Amniotic epithelial cell (primary cell): ENCODE measurements at places on chromosomes 7 and 10.

GRCh38 chr10:69631566-69631965 lies 1.5 kb downstream of the FAM241B start:
- no peak for DNase-seq

DNA sequence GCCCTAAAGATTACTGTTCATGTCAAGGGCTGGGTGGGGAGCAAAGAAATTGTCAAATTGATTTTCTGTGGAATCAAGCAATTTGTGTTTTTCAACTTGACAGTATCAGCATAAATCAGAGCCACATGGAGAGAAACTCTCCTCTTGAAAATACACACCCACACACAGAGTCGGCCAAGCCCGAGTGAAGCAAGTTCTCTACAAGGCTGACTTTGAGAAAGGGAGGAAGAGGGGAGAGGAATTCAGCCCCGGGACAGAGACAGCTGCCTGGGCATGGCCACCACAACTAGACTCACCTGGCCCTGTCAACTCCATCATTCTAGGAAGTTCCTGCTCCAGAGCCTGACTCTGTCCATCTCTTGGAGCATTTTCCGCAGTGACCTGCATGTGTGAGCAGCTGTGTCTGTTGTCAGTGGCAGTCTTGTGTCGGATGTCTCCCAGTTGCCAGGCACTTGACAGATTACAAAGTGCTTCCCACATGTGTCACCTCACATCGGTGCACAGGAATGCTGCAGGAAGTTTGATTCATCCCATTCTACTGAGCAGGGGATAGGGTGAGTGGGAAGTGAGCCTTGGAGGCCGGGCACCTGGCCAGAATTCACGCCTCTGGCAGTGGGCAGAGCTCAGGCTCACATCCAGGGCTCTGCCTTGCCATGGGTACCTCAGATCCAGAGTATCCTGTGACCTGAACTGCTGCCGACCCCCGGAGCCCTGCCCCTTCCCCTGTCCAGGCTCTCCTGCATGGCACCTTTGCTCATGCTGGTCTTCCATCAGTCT lies 37.9 kb downstream of the ADAM12 start:
- DNase-seq: peak; percentile 68

DNA sequence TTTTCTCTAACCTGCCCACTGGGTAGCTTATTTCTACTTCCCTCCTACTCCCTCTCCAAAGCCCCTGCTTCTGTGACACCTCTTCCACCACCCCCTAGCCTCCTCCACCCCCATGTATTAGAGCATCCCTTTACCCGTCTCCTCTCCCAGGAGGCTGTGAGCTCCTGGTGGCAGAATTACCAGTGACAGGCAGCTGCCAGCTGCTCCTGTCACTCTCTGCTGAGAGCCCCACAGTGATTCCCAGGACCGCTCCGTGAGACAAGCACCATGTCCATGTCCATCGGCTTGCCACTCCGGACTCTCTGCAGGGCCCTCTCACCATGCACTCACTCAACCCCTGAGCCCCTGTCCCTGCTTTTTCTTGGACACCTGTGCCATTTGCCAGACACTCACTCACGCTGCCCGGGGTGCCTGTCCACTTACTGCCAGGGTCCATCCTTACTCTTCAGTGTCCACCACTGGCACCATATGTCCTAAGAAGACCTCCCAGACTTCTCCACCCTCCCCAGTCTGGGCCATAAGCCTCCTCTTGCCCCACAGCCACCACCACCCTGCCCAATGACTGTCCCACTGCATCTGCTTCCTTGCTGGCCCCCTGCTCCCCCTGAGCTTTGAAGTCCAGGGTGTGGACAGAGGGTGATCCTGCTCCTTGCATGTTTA lies 9.8 kb downstream of the WDFY4 start:
- no peak for DNase-seq

- DNase-seq: peak; percentile 89
Observed at GRCh38 chr7:7761974-7762779, 43.8 kb upstream of the RPA3 start.

DNA sequence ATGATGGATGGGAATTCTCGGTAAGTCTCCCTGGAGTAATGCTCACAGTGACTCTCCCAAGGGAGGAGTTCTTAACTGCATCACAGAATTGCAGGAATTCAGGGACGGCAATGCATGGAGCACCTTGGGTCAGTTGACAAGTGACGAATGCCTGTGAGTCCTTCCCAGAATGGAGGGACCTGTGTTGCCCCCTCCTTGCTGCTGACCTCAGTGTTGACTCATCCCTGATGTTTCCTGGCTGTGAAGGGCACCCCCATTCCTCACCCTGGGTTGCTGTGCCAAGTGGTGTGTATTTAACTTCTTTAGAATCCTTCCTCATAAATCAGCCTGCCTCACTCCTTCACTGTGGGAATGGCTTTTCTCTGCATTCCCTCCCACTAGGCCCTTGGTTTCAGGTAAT lies 98.9 kb downstream of the LRMDA start:
- peak; percentile 67 for DNase-seq

DNA sequence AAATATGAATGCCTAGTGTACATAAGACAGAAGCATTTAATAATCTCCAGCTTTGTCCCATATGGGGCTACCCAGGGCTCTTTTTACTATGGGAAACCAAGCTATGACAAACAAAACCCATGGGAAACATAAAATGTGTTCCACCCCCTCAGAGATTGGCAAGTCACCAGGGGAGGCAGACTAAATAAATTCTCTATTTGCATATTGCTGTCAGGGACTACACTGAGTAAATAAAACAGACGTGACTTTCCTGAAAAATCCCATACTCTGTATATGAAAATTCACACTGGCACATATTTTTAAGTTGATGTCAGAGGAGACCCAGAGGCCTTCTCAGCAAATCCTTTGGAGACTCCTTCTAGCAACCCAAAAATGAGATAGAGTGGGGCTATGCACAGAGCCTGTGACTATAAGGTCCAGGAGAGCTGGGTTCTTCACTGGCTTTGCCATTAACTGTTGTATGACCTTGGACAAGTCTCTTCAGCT lies 44.0 kb upstream of the HPSE2 start:
- DNase-seq: no peak

- DNase-seq: peak; percentile 86
Observed at GRCh38 chr10:75466001-75466400, 34.6 kb downstream of the LRMDA start.

DNA sequence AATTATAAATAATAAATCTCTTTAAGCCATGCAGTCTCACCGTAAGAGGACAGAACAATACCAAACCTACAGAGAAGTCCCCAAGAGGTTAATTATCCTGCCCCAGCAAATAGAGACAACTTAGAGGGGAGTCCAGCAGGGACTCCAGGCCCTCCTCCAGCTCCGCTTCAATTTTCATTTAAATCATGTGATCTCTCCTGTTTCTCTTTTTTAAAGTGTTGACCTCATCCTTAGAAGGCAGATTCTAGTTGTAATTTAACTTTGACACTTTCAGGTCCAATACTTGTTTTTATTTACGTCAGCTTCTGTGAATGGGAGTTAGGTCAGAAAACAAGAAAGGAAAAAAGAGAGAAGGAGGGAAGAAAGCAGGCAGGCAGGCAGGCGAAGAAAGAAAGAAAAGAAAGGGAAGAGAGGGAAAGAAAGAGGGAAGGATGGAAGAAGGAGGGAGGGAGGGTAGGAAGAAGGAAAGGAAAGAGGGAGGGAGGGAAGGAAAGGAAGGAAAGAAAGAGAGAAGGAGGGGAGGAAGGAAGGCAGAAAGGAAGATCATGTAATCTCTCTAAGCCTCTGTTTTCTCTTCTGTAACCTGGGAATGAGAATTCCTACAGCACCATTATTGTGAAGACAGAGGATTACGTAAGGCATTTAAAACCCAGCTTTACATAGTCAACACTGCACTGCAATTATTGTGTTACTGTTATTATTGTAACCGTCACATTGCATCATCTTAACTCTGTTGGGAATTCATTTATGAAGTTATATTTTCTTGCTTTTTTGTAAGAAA lies 227.7 kb downstream of the SKIDA1 start:
- no peak for DNase-seq

DNA sequence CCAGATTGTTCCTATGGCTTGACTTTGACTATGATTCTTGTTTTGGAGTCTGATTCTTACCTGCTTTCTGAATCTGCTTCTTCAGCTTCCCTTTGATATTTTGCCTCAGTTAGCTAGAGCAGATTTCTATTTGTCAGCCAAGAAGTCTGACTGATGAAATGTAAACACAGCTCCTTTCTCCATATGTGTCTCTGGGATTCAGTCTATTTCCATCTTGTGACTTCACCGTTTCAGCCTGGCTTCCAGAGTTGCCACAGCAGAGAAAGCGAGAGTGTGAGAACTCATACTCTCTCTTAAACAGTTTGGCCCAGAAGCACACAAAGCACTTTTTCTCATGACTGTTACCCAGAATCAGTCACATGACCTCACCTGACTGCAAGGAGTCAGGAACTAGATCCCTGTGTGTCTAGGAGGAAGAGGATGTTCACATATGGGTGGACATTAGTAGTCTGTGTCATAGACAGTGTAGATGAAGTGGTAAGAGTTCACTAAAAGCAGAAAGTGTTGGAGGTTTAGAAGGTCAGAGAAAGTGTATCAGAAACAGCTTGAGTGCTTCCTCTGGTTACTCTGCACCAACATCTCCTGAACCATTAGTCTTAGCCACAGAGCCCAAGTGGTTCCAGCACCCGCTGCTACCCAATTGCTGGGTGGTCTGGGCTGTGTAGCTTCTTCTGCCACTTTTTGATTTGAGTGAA lies 103.4 kb upstream of the CDK6 start:
- DNase-seq: no peak

- no peak for DNase-seq
Observed at GRCh38 chr10:62261666-62262065, 7.0 kb downstream of the RTKN2 start.

- DNase-seq: no peak
Observed at GRCh38 chr10:60169111-60169510, 220.6 kb downstream of the ANK3 start.

DNA sequence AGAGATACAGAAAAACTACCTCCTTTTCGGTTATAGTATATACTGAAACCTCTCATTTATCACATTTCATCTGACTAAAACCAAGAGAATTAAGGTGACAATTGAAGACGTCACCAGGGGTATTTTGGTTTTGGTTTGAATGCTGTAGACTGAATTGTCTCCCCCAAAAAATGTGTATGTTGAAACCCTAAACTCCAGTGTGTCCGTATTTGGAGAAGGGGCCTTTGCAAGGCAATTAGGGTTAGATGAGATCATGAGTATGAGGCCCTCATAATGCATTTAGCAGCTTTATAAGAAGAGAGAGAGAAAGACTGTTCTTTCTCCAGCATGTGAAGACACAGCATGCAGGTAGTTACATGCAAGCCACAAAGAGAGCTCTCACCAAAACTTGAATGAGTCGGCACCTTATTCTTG lies 59.5 kb downstream of the CACNA2D1 start:
- no peak for DNase-seq

DNA sequence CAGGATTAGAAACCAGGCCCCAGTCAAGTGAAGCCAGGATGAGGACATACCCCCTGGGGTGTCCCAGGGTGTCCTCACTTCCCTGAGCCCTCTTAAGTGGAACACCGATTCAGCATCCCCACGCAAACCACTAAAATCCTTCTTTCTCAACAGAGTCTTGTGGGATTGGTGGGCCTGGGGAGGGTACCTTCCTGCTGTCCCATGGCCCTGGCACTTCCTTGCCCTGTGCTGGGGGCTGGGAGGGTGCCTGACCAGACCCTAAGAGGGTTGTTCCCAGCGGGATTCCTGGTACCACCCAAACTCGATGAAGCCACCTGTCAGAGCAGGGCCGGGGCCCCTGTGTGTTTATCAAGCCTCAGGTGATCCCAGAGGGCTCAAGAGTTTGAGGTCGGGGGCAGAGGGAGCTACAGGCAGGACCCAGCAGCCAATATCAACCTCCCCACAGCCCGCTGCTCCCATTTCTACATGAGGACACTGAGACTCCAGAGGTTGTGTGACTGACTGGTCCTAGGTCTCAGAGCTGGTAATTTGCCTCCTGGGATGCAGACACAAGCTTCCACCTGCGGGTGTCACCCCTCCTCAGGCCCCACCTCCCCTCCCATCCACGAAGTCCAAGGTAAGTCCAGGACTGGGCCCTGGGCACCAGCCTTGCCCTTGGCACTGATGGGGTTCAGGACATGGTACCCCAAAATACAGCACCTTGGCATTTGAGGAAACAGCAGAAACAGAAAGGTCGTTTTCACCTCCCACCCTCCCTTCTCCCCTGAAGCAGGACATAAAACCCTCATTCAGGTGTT lies 31.4 kb downstream of the OAT start:
- DNase-seq: no peak

DNA sequence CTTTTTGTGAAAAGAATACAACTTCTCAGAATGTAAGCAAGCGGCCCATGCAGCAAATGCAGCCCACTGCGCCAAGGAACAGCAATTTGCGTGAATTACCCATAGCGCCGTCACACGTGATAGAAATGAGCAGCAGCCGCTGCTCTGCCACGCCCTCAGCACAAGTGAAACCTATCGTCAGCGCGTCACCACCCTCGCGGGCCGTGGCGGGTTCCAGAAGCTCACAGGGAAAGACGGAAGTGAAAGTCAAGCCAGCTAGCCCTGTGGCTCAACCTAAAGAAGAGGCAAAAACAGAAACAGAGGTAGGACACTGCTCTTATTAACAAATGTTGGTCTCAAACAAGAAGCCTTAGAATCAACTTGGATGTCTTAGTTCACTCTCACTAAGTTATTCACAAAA lies 70.5 kb downstream of the SHH start:
- DNase-seq: no peak

DNA sequence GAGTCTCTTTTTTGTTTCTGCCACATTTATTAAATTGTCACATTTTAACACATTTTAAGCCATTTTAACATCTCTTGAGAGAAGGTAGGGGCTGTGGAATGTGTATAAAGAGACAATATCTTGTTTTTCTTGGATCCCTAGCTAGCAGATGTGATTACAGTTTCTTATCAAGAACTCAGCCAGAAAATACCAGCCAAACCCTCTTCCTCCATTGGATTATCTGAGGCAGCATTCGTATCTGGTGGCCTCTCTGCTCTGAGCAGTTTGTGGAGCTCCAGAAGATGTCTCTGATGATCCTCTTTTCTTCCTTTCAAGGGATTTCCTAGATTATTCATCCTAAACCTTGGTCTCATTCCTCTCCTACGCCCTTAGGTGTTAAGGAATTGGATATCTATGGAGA lies 35.3 kb upstream of the PFKFB3 start:
- DNase-seq: no peak

GRCh38 chr7:76303202-76304147 lies 1.0 kb downstream of the HSPB1 start:
- peak; percentile 95 for DNase-seq

- no peak for DNase-seq
Observed at GRCh38 chr10:11243425-11244222, 226.0 kb downstream of the CELF2 start.
